ENCODE measurements at places on chromosomes 6 and 20. TPM values are rescaled to one million over a fixed set of nuclear protein-coding genes. Genes with fewer than 3 reads are reported as not detected.

DNA sequence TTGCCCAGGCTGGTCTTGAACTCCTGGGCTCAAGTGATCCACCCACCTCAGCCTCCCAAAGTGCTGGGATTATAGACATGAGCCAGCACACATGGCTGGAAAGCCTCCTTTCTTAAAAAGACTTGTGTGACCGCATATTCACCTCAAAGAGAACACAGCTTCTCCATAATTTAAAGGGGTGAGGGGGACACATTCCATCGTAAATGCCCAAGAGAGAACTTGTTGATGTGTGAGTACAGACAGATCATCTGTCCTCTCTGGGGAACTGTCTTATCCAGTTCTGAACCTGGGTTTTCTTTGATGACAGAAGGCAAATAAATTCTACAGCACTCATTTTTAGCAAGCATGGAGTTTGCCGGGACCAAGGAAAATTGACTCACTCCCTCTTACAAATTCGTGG lies 47.2 kb downstream of the NFATC2 start:
- no peak for DNase-seq

- no peak for DNase-seq
Measured at GRCh38 chr6:13866301-13866700, 51.9 kb upstream of the MCUR1 start.

- no peak for DNase-seq
Measured at GRCh38 chr6:43718387-43719105, 31.0 kb upstream of the MRPS18A start.

DNA sequence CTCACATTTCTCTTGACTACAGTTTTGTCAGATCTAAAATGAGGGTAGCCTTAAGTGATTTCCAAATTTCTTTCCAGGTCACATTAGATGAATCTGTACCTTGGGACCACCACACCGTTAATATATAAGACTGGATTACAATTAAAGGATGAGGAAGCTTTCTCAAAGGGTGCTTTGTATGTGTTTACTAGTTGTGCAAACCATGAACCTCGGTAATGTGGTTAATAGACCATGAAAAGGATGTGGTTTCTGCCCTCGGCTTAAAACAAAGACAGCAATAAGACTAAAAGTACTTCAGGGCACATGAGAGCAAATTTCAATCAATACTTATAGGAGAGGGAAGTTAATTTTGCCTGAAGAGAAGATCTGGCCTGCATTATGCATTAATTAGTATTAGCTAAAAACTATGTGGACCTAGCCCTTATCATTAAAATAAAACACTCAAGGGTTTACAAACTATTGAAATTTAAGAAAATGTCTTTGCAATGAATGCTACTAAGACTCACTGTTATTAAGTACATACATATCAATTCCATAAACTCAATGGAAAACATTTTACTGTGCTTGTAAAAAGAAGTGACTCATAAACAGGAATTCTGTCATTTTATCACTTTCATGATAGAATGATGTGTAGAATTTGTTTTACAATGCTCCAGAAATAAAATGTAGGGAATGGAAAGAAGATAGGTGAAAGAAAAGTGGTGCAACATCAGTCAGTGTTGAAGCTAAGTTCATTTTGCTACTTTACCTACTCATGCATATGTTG lies 936 bp upstream of the TMX4 start:
- DNase-seq: no peak

SLC2A4RG gene
- total RNA-seq: 31.9 TPM

DNA sequence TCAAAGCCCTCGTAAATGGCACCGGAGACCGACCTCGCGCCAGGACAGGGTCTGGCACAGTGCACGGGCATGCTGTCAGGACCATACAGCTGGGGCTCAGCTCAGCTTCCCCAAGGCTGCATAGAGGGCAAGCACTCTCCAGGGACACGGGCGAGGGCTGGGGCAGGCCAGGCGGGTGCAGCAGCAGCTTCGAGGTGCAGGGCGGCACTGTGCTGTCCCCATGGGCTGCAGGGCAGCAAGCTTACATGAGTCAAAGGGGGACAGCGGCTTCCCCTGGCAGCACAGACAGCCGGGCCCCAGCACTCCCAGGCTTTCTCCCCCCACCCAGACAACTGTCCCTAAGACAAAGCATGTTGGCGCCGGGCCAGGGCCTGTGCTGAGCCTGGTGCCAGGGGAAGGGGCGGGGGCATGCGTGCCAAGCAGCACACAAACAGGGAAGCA lies 25.7 kb downstream of the PSMG4 start:
- DNase-seq: no peak

- no peak for DNase-seq
Measured at GRCh38 chr20:25215521-25215920, 20.0 kb downstream of the ENTPD6 start.

GRCh38 chr6:90062667-90063066 lies 168.4 kb downstream of the GJA10 start:
- DNase-seq: no peak

Measured in fibroblast of the aortic adventitia (primary cell).